Upper lobe of right lung (tissue), 1 donor: ENCODE measurements at places on chromosomes 16 and 17. TPM values are rescaled to one million over a fixed set of nuclear protein-coding genes. Genes with fewer than 3 reads are reported as not detected.

IRX5 gene
- total RNA-seq, result 23.3 TPM

GRCh38 chr17:43028221-43028861 is 3.3 kb downstream of the RND2 start:
- DNase-seq, result no peak

- no peak for DNase-seq
Observed at GRCh38 chr17:55870044-55870443, 119.2 kb downstream of the PCTP start.

ABCA9 gene
- total RNA-seq, result 11.1 TPM

GRCh38 chr16:12091569-12092543 is 115.3 kb downstream of the SNX29 start:
- peak; percentile 34 for DNase-seq

CES1 gene
- total RNA-seq, result 293 TPM

LDHD gene
- 10.7 TPM for total RNA-seq

ALDH3A1 gene
- 10.5 TPM for total RNA-seq

- no peak for DNase-seq
Observed at GRCh38 chr17:82396601-82397435, 21.3 kb upstream of the HEXD start.

ARHGDIG gene
- 1.3 TPM for total RNA-seq

OSBPL7 gene
- 14.4 TPM for total RNA-seq

GRCh38 chr17:49076573-49077384 is 55.8 kb upstream of the B4GALNT2 start:
- no peak for DNase-seq

- DNase-seq, result no peak
Observed at GRCh38 chr17:82062984-82063368, 2.6 kb downstream of the DUS1L start.

DNA sequence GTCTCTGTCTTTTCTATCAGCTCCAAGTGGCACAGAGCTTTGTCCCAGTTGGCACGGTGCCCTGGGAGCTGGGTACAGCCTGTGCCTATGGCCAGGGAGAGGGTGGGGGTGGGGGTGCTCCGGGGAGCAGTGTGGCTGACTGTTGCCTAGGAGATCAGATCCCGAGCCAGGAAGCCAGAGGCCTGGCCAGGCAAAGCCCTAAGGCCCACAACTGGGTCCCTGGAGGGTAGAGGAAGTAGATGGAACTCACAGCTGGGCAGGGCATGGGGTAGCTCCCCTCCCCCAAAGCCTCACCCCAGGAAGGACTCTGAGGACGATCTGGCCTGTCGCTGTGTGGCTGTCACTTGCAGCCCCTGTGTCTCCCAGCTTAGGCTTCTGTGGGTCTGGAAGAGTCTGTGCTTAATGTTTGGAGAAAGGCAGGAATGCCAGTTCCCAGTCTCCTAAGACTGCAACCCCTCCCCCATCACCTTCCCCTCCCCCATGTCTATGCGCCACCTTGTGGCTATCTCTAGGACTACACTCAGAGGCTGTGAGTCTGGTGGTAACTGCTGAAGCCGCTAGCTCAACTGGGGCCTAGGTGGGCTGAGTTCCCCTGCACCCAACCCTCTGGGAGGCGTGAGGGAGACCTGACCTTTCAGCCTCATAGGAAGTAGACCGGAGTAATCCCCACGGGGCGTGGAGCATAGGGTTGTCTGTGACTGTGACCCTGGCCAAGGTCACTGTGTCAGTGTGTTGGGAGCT is 12.6 kb downstream of the THRA start:
- DNase-seq, result peak; percentile 91

- no peak for DNase-seq
Observed at GRCh38 chr16:54107583-54108202, 178.9 kb downstream of the IRX3 start.

DNA sequence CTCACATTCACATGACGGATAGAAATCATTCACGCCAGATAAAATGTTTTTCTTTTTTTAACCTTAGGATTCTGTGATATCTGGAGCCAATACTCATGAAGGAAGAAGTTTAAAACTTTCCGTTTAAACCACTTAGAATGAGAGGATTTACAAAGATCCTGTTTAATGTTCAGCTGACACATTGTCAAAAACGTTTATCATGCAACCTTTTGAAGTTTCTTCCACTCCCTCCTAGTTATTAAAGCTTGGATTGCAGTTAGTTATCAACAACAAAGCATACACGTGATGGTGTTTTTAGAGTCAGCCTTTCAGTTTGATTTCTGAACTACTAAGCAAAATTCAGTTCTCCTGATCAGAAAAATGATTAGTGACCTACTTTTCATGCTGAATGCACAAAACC is 143.3 kb upstream of the AXIN2 start:
- DNase-seq, result no peak

DNA sequence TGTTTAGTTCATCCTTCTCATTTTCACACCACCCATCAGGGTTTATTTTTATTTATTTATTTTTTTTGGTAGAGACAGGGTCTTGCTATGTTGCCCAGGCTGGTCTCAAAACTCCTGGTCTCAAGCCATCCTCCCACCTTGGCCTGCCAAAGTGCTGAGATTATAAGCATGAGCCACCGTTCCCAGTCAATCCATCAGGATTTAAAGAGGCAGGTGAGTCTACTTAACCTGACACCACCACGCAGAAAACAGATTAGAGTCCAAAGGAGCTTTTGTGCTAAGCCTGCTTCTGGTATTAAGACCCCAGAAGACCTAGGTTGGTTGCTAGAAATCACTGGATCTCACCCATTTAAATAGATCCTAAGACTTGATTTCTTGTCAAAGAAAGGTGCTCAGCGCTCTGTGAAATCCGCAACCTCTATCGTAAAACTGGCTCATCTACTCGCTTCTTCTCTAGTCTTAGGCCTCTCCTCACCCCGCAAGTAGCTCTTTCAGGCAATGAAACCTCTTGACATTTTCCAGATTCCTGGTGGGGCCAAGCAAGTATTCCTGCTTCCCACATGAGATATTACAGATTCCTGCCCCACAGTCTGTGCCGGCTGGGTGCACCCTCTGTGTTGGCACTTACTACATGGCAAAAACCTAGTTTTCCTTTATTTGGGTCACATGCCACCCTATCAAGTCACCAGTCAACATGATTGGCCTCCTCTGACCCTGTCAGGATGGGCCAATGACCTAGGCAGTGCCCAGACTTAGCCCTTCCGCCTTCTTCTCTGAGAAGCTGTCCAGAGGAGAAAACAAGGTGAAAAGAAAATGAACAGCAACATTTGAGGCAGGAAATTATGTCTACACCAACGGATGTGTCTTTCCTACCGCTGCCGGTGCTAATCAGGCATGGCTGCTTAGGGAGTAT is 9.0 kb downstream of the PITPNA start:
- DNase-seq, result no peak

DNA sequence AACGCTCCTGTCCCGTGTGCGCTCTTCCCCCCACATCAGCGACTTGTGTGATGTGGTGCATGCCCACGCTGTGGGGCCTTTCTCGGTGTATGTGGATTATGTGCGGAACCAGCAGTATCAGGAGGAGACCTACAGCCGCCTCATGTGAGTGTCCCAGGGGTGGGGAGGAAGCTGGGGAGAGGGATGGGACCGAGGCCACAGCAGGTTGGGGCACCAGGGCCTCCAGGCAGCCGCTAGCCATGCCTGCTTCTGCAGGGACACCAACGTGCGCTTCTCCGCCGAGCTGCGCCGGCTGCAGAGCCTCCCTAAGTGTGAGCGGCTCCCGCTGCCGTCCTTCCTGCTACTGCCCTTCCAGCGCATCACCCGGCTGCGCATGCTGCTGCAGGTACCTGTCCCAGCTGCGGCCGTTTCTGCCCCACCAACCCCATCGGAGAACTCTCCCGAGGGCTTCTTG is 5.8 kb downstream of the ARHGEF15 start:
- no peak for DNase-seq

GRCh38 chr16:65809627-65810026 is 556.9 kb upstream of the CDH5 start:
- no peak for DNase-seq

GRCh38 chr17:21167303-21167702 is 40.5 kb downstream of the DHRS7B start:
- DNase-seq, result no peak

DNA sequence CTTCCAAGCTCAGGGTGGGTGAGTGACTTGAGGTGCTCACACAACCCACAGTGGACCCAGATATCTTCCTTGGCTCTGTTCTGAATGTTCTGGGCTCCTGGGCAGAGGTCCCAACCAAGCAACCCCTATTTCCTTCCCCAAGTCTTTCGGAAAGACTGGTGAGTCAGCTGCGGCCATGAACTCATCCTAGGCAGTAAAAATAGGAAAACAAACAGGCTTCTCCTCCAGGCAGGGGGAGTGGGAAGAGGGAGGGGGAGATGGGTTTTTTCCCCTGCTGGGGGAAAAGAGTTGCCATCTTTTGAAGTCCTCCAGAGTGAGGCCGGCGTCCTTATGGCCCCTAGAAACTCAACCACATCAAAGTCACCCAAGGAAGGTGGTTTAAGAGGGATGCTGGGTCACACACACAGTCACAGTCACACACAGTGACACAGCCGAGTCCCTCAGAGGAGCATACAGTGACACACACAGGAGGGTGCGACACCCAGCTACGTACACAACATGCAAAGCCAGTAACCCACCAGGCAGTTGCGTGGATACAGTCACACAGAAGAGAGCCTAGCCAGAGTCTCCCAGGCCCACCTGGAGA is 16.0 kb upstream of the DLX4 start:
- no peak for DNase-seq

ABCA10 gene
- 9.2 TPM for total RNA-seq

DNA sequence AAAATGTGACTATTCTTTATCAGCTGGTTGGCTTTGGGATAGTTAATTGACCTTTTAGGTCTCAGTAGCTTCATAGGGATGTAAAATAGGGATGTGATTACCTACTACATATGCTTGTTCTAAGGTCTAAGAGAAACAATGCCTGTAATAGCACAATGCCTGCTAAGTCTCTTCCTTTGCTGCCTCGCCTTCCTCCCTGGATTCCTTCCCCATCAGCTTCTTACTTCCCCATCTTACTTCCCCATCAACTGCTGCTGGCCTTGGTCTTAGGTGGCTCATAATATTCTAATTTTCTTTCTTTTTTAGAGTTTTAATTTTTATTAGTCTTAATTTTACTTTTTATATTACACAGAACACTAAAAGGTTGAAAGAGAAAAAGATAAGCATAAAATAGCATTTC is 59.2 kb upstream of the GOT2 start:
- no peak for DNase-seq

TMEM94 gene
- total RNA-seq, result 79.1 TPM

GRCh38 chr16:2686912-2687507 is 4.7 kb downstream of the KCTD5 start:
- peak; percentile 81 for DNase-seq

GRCh38 chr16:27894386-27894785 is 169.1 kb downstream of the GSG1L start:
- no peak for DNase-seq

- no peak for DNase-seq
Observed at GRCh38 chr17:68349157-68349556, 57.9 kb downstream of the ARSG start.
